ENCODE measurements at places on chromosomes 2 and 18.

- DNase-seq: no peak
These were observed 906.6 kb upstream of the CDH2 start for GRCh38 chr18:29083545-29083944.

- DNase-seq: no peak
These were observed 181.7 kb upstream of the VRK2 start for GRCh38 chr2:57864926-57865325.

- no peak for DNase-seq
These were observed 185.9 kb upstream of the TPO start for GRCh38 chr2:1227274-1227900.

DNA sequence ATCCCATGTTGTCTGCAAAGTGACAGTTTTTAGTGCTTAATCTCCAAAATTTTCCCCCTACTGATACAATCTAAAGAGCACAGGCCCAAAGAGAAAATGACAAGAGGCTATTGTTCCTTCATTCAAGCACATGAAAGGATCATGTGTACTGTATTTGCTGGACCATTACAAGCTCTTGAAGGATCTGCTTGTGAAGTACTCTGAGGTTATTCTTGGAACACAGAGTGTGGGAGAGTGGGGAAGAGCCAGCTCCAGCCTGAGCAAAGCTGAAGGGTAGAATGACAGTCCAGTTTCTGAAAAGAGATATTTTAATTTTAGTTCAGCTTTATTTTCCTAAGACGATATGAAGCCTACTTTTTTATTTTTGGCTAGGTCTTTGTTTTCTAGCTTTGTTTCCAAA is 112.2 kb downstream of the GALNT3 start:
- no peak for DNase-seq

- no peak for DNase-seq
These were observed 613.1 kb downstream of the ZEB2 start for GRCh38 chr2:143906850-143907249.

DNA sequence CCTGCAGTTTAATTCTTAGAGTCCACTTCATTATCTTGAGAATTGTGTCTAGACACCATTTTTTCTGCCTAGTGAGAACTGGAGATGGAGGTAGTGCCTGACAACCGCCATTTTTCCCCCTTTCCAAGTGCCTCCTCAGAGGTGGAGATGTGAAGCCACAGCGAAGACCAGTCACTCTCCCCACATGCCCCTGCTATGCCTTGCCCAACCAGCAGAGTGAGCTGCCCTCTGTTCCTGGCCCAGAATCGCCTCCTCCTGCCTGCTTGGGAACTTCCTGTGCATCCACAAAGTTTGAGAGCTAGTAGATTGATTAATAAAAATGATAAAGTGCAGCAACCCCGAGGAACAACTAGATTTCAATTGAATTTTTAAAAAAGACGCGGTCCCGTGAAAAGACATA is 123.3 kb downstream of the CLIP4 start:
- no peak for DNase-seq

GRCh38 chr2:203772456-203773165 is 66.2 kb downstream of the CD28 start:
- DNase-seq: no peak

DNA sequence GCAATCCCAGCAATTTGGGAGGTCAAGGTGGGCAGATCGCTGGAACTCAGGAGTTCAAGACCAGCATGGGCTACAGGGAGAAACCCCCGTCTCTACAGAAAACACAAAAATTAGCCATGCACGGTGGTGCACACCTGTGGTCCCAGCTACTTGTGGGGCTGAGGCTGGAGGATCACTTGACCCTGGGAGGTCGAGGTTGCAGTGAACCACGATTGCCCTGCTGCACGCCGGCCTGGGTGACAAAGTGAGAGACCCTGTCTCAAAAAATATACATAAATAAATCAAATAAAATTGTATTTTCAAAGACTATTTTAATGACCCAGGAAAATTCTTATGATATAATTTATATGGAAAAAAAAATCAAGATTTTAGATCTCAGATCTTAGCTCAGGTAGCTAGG is 191.5 kb downstream of the ZFP36L2 start:
- no peak for DNase-seq

GRCh38 chr2:26852405-26853306 is 4.7 kb downstream of the DPYSL5 start:
- DNase-seq: no peak

DNA sequence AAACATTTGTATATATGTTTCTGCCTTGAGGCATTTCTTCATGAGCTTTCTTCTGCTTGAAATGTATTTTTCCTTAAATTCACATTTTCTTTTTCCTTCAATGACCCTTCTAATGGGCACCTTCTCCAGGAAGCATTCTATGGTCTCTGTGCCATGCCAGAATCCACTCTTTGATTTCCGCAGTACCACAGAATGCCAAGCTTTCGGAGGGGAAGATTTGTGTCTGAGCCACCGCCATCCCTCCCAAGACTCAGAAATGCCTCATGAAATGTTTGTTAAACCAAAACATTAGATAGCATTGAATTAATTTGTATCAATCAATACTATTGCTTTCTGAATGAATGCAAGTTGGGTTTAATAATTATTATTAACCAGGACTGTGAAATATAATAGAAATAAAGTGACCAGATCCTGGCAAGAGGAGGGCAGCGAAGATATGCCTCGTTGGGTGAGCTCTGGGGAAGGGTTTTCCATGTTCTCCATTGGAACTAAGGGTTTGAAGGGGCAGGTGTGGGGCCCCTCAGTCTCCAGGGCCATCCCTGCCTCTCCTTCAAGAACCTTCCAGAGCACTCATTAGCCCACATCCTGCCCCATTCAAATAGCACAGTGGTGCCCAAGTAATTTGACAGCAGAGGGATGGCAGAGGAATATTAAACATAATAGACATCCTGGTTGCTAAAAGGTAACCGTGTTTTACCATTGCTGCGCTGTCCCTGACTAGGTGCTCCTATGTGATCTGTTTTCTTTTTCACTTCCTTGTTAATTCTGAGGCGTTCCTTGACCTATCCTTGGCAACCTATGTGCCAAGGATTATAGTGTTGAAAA is 189.6 kb downstream of the MYCN start:
- DNase-seq: no peak

DNA sequence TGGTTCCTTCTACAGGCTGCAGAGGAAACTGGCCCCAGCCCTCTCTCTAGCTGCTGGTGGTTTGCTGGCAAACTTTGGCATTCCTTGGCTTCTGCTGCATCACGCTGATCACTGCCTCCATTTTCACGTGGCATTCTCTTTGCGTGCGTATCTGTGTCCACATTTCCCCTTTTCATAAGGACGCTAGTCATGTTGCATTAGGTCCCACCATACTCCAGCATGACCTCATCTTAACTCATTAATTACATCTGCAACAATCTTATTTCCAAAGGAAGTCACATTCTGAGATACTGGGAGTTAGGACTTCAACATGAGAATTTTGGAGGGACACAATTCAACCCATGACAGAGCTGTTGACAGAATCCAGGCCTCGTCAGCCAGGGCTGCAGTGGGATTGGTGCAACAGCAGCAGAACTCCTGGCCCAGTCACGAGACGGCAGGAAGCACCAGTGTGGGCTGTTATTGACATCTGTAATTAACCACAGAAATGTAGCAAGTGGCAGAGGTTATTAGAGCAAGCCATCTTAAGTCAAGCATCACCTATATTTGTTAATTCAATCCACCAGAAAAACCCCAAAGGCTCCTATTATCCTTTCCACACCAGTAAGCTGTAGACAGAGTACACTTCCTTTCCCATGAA is 132.4 kb downstream of the TMEM163 start:
- no peak for DNase-seq

GRCh38 chr2:153417077-153417476 is 61.5 kb downstream of the RPRM start:
- no peak for DNase-seq

- DNase-seq: no peak
These were observed 235.0 kb downstream of the MYCN start for GRCh38 chr2:16175247-16175825.
